NCI-H2171 (cell line): ENCODE measurements at places on chromosomes 7 and 10.

GRCh38 chr10:23337616-23338015, 7.0 kb downstream of the C10orf67 start:
- no peak for DNase-seq

DNA sequence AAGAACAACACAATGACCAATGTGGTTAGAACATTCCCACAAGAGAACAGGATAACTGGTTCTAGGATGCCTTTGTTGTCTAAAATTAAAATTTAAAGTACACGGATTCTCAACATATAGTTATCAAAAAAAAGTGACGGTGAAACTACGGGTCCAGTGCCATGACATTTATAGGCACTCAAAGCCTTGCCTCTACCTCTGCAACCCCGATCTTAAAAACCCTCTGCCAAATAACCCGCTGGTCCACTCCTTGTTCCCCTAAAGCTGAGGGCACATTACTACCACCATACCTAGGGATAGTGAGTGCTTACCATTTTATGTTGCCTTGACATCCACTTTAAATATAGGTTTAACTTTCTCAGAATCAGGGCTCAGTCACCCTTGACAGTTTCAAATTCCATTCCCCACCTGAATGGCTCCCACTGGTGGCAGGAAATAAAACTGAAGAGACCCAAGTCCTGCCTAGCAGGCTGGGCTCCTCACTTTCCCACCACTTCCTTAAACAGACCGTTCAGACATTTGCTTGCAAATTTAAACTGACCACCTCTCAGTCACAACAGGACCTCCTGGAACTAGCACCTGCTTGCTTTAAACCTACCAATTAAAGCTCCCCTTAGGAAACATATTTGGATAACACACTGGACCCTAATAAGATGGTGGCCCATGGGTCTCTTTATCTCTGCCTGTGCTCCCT, 169.9 kb upstream of the ASAH2 start:
- no peak for DNase-seq

- no peak for DNase-seq
Observed at GRCh38 chr10:93493162-93493561, 3.2 kb upstream of the CEP55 start.

DNA sequence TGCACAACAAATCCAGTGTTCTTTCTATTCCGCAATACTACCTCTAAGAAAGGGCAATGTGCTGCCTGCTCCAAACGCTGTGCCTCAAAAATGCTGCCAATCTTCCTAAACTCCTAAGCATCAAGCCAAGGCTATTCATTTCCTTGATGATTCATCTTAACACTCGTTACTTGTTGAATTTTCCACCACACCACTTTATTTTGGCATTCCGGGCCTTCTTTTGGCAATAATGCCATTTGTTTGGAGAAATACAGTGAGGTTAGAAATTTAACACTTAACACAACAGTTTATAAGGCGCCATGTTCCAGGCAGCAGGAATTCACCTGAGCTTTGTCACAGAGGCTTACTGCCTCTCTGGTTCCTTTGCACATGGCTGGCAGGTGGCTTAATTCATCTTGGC, 82.6 kb upstream of the ABCB5 start:
- no peak for DNase-seq

- no peak for DNase-seq
Observed at GRCh38 chr10:99548041-99548530, 15.3 kb downstream of the NKX2-3 start.

DNA sequence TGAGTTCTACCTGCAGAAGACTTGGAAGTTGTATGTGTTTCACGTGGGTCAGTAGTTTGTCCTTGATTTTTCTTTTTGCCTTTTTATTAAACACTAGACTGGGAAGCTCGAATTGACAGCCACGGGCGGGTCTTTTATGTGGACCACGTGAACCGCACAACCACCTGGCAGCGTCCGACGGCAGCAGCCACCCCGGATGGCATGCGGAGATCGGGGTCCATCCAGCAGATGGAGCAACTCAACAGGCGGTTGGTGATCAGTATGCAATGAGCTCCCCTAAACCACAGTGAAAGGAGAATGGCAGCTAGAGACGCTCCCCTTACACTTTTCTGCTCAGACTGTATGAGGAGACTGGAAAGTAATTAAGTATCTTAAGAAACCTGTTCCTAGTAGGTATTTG, 126.7 kb upstream of the STK17A start:
- DNase-seq = no peak

DNA sequence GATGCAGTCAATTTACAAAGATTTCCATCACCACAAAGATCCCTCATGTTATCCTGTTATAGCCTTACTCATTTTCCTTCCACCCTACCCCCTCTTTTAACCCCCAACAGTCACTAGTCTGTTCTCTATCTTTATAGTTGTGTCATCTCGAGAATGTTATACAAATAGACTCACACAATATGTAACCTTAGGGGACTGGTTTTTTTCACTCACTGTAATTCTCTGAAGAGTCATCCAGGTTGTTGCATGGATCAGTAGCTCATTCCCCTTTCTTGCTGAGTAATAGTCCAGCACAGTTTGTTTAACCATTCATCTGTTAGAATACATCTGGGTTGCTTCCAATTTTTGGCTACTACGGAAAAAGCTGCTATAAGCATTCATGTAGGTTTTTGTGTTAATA, 121.1 kb upstream of the PDE1C start:
- DNase-seq = no peak

GRCh38 chr7:36490419-36490830, 100.8 kb downstream of the ANLN start:
- no peak for DNase-seq

GRCh38 chr10:70348228-70348850, 34.1 kb downstream of the LRRC20 start:
- DNase-seq = no peak

GRCh38 chr7:27693794-27694193, 31.1 kb upstream of the HIBADH start:
- no peak for DNase-seq

DNA sequence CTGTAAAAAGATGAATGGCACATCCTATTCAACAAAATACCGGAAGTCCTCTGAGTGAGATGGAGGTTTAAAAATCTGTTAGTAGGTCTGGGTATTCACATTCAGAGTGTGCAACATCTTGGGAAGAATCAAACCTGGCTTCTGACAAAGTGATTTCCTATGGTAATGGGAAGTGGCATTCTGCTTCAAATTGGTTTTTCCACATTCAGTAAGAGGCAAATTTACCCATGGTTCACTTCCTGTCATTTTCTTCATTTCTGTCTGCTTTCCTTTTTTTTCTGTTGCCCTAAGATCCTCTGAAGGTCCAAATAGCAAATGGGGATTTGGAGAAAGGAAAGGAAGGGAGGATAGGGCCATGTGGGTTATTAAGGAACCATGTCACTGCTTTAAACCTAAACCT, 218.3 kb downstream of the DOCK4 start:
- no peak for DNase-seq

DNA sequence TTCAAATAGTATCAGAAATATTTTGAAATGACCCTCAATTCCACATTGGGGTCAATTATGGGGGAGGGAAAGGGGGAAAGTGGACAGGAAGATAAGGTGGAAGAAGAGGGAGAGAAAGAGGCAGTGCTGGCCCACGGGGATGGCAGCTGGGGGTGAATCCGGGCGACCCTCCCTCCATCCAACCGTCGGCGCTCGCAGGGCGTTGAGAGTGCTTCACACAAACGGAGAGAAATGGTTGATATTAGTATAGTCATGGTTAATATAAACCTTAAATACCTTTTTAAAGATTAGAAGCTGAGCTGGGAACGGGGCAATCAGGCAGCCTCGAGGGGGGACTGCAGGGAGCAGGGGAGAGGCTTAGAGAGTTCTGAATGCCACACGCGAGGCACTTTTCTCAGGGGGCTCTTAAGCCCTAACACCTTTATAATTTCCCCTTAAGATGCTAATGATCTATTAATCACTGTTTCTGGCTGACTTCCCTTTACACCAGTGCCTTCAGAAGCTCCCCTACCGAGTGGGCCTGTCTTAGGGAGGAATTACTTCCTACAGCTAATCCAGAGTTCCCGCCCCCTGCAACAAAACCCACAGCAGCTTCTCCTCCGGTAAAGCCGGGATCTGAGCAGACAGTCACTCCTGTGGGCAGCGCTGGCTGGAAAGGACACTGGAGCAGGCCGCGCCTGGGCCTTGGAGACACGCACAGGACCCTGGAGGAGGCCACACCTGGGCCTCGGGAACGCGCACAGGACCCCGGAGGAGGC, 39.5 kb downstream of the PRKAG2 start:
- DNase-seq = no peak

GRCh38 chr7:102063690-102064180, 222.9 kb upstream of the SH2B2 start:
- no peak for DNase-seq

DNA sequence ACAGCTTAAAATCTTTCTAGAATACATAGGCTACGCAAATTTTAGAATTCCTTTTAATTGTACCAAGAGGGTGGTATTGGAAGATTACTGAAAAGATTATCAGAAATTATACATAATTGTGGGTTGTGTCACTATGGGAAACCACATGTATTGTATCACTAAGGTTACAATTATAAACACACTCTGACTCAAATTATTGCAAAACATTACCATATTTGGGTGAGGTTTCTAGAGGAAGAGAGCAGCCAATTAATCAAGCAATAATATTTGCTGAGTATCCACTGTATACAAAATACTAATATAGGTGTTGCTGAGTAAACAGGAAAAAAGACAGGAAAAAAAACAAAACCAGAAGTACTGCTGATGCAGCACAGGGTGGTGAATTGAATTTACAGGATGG, 3.1 kb upstream of the CAPZA2 start:
- DNase-seq = no peak

DNA sequence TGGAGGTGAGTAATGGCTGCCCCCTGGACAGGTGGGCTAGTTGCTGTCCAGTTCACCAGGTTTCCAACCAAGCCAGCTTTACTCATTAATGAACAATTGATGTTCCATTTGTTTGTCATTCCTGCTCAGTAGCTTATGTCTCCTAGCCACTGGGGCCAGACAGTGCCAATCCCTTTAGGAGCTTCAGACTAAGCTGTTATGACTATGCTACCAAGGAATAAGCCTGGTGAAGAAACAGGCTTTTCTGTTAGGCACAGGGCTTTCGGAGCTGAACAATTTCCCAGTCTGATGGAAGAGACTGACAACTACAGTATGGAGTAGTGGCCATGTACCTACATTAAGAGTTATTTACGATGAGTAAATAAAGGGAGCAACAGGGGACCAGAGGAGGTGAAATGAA, 2.1 kb upstream of the FMC1 start:
- DNase-seq = no peak

DNA sequence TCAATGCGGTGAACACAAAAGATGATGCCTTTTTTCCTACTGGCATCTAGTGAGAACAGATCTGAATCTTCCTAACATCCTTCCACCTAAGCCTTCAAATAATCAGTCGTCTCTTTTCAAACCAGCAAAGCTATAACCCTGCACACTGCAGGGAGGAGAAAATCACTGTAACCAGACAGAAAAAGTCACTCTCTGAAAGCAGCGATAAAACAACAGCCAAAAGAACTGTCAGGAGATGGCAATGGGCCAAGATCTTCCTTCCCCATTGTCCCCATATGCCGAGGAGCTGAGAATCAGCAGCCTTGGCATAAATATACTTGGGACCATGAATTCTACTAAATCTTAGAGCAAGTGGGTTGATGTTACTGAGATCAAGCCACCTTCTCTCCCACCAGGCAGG, 13.1 kb downstream of the FZD9 start:
- no peak for DNase-seq

DNA sequence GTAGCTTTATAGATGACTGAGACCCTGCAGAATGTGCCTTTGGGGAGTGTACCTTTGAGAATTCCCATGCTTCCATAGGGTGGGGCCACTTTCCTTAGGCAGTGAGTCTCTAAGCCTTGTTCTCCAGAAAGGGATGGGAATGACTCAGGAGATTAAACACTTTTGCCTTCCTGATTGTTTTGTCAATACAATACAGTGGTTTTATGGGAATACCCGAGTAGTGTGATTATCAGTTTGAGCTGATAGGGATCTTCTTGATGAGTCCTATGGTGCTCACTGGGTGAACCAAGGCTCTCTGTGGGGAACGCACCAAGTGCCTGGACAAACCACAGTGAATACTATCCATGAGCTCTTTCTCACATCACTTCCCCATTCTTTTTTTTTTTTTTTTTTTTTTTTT, 6.3 kb downstream of the MYOF start:
- DNase-seq = no peak

DNA sequence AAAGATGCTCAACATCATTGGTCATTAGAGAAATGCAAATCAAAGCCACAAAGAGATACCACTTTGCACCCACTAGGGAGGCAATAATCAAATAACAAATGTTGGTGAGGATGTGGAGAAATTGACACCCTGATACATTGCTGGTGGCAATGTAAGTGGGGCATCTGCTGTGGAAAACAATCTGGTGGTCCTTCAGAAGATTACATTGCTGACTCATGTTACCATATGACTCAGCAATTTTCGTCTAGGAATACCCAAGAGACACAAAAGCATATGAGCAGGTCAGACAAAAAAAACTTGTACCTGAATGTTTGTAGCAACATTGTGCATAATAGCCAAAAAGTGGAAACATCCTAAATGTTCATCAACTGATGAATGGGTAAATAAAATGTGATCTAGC, 4.9 kb upstream of the CLDN3 start:
- DNase-seq = peak; percentile 84

DNA sequence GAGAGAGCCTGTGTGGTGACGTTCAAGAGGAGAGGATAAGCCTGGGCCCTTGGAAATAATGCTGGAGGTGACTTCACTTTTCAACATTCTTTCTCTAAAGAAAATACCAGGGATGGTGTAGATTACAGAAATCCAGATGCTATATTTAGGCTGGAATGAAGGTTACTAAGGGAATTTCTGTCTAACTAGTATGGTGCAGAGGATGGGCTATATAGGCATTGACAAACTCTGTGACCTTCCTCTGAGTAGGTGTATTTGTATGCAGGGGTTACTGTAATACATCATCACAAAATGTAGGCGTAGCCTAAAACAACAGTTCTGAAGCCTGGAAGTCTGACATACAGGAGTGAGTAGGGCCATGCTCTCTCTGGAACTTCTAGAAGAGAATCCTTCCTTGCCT, 155.3 kb upstream of the INHBA start:
- DNase-seq = no peak

- DNase-seq = no peak
Observed at GRCh38 chr7:91953618-91954017, 13.0 kb downstream of the AKAP9 start.

- no peak for DNase-seq
Observed at GRCh38 chr7:112566442-112567324, 85.9 kb downstream of the LSMEM1 start.
